ENCODE measurements at places on chromosomes 6 and 20.

- DNase-seq, result no peak
- H3K27me3 ChIP-seq, result no peaks in the 10 kb centered on the region
- peak overlapping the region; percentile 12 for H3K27ac ChIP-seq
- peaks cover 4% of the 10 kb centered on the region for H3K4me1 ChIP-seq
These were observed 38.4 kb downstream of the THBS2 start for GRCh38 chr6:169215201-169215681.

GRCh38 chr20:54085425-54085824, 15.0 kb upstream of the BCAS1 start:
- H3K27ac ChIP-seq, result no peak overlapping the region
- DNase-seq, result no peak
- H3K27me3 ChIP-seq, result no peaks in the 10 kb centered on the region
- H3K4me3 ChIP-seq, result no peak overlapping the region
- H3K36me3 ChIP-seq, result no peaks in the 10 kb centered on the region
- H3K4me1 ChIP-seq, result no peaks in the 10 kb centered on the region

DNA sequence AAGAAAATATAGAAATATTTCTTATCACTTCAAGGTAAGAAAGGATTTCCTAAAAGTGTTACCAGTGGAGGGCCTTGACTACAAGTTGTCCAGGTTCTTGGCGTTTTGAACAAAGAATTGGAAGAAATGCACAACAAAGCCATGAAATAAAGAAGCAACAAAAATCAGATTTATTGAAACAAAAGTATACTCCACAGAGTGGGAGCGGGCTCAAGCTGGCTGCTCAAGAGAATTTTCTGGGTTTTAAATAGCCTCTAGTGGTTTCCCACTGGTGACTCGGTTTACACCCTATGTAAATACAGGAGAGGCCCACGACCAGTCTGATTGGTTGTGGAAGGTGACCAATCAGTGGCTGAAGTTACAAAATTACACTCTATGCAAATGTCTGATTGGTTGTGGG, 64.2 kb downstream of the SAMD3 start:
- no peak overlapping the region for H3K27ac ChIP-seq
- H3K4me1 ChIP-seq, result no peaks in the 10 kb centered on the region
- H3K4me3 ChIP-seq, result no peak overlapping the region

- no peak overlapping the region for H3K27ac ChIP-seq
- no peak overlapping the region for H3K4me3 ChIP-seq
- H3K4me1 ChIP-seq, result no peaks in the 10 kb centered on the region
- H3K27me3 ChIP-seq, result no peaks in the 10 kb centered on the region
- H3K36me3 ChIP-seq, result no peaks in the 10 kb centered on the region
- DNase-seq, result no peak
These were observed 1.4 kb upstream of the CDK19 start for GRCh38 chr6:110816677-110817076.

GRCh38 chr6:46054516-46054915, 38.9 kb upstream of the CLIC5 start:
- H3K27ac ChIP-seq, result no peak overlapping the region
- no peak overlapping the region for H3K4me3 ChIP-seq
- no peaks in the 10 kb centered on the region for H3K36me3 ChIP-seq
- H3K4me1 ChIP-seq, result no peaks in the 10 kb centered on the region
- H3K27me3 ChIP-seq, result no peaks in the 10 kb centered on the region

DNA sequence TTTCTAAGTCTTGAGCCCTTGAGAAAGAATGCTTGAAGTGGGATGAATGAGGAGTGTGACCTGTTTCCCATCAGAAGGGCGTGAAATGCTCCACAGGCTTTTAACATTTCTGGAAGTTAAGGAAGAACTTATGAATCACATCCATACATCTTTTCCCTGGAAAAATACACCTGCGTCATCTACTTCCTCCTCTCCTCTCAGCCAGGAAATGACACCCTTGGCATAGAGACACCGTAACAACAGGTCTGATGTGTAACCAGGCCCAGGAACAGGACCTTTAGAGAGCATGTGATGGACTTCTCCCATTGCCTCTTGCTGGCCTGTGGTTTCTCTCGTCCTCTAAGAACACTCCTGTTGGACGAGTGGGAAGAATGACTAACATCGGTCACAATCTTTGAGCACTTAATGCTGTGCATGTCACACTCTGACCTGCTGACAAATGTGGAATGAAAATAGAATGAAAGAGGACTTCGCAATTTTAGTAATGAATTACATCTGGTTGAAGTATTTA, 28.5 kb upstream of the CITED2 start:
- H3K4me1 ChIP-seq, result no peaks in the 10 kb centered on the region
- H3K4me3 ChIP-seq, result no peak overlapping the region
- H3K36me3 ChIP-seq, result no peaks in the 10 kb centered on the region
- DNase-seq, result no peak
- H3K27ac ChIP-seq, result no peak overlapping the region
- no peaks in the 10 kb centered on the region for H3K27me3 ChIP-seq

GRCh38 chr20:35963878-35964277, 4.5 kb upstream of the CNBD2 start:
- H3K4me1 ChIP-seq, result no peaks in the 10 kb centered on the region
- no peak overlapping the region for H3K4me3 ChIP-seq
- H3K36me3 ChIP-seq, result no peaks in the 10 kb centered on the region
- DNase-seq, result no peak
- H3K27ac ChIP-seq, result no peak overlapping the region

DNA sequence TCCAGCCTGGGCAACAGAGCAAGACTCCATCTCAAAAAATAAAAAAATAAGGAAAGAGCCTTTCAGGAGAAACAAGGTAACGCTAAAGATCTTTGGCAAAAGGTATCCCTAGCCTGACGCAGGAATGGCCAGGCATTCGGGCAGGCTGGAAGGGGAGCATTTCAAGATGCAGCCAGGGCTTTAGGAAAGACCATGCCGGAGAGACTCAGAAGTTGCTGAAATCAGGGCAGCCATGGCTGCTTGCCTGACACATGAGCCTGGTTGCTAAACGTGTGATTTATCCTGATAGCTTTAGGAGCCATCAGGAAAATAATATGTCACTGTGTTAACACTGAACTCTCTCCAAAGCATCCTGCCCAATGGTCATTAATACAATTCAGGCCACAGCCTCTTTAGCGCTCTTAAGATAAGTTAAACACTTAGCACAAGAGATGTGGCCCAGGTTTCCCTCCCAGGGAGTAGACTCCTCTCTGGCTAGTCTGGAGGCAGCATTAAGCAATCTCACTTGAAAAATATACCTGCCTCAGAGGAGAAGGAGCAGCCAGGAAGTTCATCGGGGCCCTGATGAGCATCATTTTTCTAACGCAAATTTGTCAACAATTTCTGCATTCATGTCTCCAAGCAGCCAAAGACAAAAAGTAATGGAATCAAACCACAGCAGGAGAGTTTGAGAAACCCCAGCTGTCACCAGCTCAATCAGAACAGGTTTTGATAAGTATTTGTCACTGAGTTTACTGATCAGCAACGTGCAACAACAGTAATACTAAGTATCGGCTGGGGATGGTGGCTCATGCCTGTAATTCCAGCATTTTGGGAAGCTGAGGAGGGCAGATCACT, 200.0 kb downstream of the ZMYND8 start:
- no peaks in the 10 kb centered on the region for H3K27me3 ChIP-seq
- H3K36me3 ChIP-seq, result no peaks in the 10 kb centered on the region
- DNase-seq, result no peak
- no peak overlapping the region for H3K27ac ChIP-seq
- no peaks in the 10 kb centered on the region for H3K4me1 ChIP-seq

Measured in pancreas (tissue), 10 donors.